Activated T-cell treated with anti-CD3 and anti-CD28 coated beads for 1 hour (primary cell): ENCODE measurements at places on chromosomes 3 and 15.

DNA sequence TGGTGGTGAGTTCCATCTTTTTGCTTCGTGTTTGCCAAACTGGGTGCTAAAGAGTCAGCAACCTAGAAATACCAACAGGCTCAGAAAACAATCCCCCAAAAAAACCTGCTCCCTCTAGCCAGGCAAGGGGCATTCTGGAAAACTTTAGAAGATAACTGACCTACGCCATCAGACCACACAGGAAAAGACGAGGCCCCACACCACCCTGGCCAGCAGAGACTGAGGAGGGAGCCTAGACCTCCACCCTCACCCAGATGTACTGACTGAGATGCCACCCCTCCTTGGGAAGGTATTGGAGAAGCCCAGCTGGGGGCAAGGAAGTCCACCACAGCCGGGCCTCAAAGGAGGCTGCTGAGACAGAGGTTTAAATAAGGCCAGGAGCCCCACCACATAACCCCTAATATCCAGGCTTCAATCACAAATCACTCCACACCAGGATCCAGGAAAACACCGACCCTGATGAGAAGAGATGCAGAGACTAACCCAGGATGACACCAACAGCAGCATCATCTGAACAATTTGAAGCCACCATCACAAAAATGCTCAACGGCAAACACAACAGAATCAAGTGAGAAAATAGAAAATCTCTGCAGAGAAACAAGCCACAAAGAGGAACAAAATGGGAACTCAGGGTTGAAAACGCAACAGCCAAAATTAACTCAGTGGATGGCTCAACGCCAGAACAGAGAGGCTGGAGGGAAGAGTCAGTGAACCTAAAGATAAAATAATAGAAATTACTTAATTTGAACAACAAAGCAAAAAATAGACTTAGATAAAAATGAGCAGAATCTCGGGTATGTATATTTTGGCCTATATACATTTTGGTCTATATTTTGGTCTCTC lies 61.0 kb downstream of the TPRA1 start:
- no peak for DNase-seq

- no peak for DNase-seq
Observed at GRCh38 chr3:131819381-131820055, 215.3 kb downstream of the CPNE4 start.

DNA sequence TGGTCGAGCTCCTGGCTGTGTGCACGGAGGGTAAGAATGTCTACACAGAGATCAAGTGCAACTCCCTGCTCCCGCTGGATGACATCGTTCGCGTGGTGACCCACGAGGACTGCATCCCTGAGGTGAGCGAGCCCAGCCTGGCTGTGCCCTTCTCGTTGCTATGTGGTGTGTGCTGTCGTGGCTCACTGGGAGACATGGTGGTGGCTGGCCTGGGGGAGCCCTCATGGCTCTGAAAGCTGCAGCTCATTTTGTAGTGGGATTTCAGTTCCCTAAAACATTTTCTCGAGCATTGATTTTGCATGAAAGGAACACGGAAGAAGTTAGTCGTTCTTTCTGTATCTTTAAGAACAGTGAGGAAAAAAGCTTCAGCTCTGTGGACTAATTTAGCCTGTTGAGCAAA lies 200.5 kb downstream of the ITPR1 start:
- no peak for DNase-seq

DNA sequence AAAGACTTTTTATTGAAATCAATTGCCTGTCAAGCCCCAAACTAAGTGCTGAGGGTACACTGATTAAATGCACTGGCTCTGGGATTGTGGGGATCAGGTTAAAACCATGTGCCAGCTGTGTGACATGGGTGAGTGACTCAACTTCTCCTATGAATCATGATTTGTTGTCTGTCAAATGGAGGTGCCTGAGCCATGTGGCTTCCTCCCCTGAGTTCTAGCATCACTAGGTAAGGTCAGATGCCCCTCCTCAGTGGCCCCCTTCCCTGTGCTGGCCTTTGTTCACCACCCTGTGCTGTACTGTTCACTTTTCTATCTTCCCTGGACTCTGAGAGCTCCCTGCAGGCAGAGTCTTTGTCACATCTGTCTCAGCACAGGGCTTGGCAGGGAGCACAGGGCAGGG lies 43.6 kb upstream of the ATP2B2 start:
- DNase-seq: no peak

- no peak for DNase-seq
Observed at GRCh38 chr3:57091521-57092273, 31.2 kb downstream of the SPATA12 start.

DNA sequence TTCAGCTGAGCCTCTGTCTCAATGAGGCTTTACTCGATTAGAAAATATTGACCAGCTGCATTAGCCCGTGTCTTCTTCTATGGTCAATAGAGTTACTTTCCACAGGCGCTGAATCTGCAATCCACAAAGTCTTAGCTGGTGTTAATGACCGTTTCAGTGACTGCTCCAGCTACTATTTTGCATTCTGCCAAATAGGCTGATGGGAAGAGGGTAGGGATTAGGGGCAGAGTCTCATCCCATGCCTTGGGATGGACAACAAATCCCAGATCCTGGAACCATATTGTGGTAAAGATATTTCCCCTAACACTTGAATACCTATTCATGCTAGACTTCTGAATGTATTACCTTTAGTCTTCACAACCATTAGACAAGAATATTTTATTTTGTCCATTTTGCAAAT lies 29.5 kb upstream of the MAGI1 start:
- DNase-seq: no peak

GRCh38 chr15:73493922-73494321 lies 51.0 kb downstream of the REC114 start:
- no peak for DNase-seq

DNA sequence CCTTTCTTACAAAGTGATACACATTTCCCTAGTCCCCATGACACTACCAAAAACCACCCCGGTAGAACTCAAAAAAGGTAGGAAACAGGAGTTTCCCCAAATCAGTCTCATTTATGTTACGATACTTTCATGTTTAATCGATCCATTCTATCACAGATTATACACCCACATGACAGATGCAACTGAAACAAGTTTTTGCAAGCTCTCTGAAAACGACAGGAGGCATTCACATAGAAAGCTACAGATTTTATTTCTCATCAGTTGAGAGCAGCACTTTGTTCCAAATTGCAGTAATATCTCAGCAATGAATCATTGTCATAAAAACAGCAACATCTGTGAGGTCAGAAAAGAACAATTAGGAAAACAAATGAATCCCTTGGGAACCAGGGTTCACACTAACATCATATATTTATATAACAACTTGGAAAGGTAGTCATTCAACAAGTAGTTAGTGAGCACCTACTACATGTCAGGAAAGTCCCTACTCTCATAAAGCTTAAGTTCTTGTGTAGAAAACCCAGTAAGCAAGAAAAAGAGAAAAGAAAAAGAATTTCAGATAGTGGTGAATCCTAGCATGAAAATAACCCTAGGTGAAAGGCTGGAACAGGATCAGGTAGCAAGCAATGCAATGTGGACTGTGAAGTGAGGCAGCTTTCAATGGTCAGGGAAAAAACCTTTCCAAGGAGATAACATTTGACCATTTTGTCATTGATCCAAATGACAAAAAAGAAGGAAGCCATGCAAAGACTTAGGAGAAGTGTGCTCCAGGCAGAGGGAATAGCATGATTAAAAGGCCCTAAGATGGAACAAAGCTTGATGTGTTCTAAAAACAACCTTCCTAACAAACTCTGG lies 8.3 kb downstream of the PLD1 start:
- DNase-seq: no peak

- no peak for DNase-seq
Observed at GRCh38 chr15:37425541-37425940, 325.2 kb upstream of the MEIS2 start.

GRCh38 chr3:16205156-16205870 lies 30.8 kb downstream of the GALNT15 start:
- no peak for DNase-seq

DNA sequence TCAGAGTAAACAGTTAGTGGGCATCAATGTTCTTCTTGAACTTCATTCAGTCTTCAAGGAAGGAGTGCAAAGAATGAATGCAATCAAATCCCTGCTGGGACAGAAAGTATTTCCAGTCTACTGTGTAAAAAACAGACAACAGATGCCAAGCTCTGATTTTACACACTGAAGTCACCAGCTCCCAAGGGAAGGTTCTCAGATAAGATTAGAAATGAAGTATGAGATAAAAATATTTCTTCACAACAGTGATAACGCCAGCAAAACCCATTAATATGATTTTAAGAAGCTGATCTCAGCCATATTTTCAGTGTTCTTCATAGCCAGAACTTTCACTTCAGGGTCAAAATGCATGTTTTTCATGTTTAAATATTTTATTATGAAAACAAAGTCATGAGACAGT lies 265.6 kb downstream of the CTNNB1 start:
- DNase-seq: no peak

DNA sequence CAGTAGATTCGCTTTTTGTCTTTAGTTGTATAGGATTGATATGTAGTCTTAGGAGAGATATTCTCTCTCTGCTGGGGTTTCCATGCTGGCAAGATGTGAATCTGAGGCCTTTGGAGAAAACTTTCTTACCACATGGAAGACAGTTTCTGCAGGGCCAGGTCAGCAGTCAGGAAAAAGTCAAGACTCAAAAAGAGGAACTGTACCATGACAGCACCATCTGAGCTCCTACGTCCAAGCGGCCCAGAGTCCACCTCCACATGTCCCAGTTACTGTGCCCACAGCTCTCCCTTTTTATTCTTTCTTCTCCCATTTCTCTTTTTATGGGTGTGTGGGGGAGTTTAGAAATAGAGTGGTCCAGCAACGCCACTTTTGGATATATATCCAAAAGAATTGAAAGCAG lies 172.0 kb downstream of the MTHFS start:
- DNase-seq: no peak

- DNase-seq: no peak
Observed at GRCh38 chr3:24763393-24763792, 268.7 kb upstream of the THRB start.

GRCh38 chr3:65348398-65348995 lies 660.7 kb upstream of the ADAMTS9 start:
- no peak for DNase-seq

DNA sequence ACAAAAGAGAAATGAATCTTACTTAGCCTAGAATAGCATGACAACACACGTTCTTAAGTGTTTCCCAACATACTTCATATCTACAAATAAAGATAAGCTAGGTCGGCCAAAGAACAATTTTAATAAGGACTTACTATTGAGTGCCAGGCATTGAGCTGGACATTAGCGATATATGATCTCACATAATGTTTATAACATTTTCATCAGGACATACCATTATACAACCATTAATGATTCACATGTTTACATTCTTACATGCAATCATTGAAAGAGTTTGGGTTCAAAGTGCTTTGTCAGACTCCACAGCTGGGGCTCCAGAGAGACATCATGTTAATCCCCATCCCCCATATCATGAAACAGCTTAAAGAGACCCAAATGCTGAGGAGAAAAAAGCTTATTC lies 189.0 kb downstream of the STT3B start:
- DNase-seq: no peak

DNA sequence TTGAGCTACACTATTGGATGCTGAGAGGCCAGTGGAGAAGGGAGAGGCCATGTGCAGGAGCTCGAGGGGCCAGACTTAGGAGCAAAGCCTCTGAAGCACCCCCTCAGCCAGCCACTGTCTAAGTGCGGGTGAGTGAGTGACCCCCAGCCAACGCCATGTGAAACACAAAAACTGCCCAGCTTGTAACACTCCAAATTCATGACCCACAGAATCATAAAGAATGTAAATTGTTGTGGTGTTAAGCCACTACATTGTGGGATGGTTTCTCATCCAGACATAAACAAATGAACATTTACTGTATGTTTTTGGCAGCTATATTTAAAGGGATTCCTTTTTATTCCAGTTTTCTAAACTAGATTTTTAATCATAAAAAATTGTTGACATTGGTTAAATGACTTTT lies 27.2 kb upstream of the TMEM158 start:
- DNase-seq: no peak

DNA sequence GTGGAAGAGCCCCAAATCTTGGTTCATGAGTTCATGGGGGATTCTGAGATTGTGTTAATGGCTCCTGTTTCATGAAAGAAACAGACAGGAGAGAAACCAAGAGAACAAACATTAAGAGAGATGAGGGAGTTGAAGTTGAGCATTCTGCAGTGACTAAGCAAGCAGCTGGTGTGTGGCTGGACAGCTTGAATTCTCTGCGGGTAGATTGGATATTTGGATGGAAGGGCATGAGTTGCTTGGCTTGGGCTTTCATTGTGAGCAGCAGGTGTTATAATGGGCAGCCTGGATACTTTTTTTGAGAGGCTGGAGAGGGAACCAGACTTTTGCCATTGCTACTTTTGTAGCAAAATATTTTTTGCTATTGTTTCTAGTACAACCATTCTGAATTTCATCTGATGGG lies 346.8 kb upstream of the SATB1 start:
- DNase-seq: no peak
